K562 (cell line): ENCODE measurements at places on chromosomes 1 and 21. TPM values are rescaled to one million over a fixed set of nuclear protein-coding genes. Genes with fewer than 3 reads are reported as not detected.

DNA sequence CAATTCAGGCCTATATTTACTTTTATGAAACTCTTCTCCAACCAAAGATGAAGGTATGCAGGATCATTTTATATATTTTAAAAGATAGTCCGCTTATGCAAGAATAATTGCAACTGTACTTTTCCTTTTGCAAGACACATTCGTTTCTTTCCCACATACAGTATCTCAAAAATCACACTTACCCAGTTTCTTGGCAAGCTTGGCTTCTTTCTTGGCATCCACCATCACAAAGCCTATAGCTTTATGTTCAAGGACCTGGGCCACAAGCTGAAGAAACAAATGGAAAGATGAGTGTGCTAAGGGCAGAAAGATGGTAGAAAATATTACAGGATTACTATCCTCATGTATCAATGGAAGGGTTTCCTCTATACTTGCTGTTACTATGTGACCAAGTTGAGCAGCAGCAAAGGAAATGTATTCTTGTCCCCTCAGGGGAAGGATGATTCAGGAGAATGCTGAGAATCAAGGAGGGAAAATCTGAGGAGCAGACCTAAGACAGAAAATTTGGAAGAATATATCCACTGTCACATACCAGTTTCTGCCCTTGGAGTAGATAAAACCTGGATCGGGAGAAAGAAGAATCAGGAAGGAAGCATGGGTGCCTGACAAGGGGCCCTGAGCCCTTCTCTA, 23.8 kb downstream of the CASQ2 start:
- H3K4me1 ChIP-seq: no peaks in the 10 kb centered on the region
- no peak for DNase-seq
- H3K4me3 ChIP-seq: no peak overlapping the region
- no peak overlapping the region for H3K27ac ChIP-seq
- H3K27me3 ChIP-seq: no peaks in the 10 kb centered on the region; the same call in 1 of the 3 replicates

DNA sequence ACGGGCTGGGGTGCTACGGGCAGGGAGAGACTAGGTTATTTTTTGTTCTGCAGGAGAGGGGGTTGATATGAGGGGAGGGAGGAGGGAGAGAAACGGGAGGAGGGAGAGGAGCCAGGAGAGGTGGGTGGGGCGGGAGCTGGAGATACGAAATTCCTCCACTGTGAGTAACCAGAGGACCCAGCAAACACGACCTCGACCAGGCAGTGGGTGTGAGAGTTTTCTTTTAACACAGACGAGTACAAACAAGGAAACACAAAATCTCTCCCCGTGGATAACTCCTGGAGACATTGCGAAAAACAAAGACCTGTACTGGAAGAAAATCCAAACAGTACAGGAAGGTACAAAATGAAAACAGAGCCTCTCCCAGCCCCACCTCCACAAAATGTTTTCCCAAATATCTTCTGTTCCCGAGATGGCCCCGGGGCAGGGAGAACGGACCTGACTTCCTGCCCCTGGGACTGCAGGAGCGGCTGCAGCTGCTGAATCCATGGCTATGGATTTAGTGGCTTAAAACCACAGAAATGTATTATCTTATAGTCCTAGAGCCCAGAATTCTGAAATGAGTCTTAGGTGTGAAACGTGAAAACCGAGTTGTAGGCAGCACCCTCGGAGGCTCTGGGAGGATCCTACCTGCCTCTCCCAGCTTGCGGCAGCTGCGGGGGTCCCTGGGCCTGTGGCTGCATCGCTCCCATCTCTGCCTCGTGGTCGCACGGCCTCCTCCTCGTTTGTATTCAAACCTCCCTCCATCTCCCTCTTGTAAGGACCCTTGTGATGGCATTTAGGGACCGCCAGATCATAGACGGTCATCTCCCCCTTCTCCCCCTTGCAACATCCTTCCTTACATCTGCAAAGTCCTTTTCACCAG, 82.2 kb downstream of the RIPK4 start:
- peaks cover 66% of the 10 kb centered on the region for H3K27me3 ChIP-seq
- DNase-seq: no peak
- H3K27ac ChIP-seq: no peak overlapping the region
- no peaks in the 10 kb centered on the region for H3K4me1 ChIP-seq

Gene ZYG11A
- total RNA-seq: 18.7 and 19.6 TPM in 2 replicates

GRCh38 chr1:232648316-232648715, 18.4 kb upstream of the SIPA1L2 start:
- no peak overlapping the region for H3K27ac ChIP-seq
- no peak overlapping the region for H3K4me3 ChIP-seq
- no peak for DNase-seq

- no peaks in the 10 kb centered on the region for H3K4me1 ChIP-seq
- no peak for DNase-seq
- H3K27me3 ChIP-seq: no peaks in the 10 kb centered on the region
- no peak overlapping the region for H3K27ac ChIP-seq
- H3K4me3 ChIP-seq: no peak overlapping the region
These were observed 4.1 kb upstream of the FCRL2 start for GRCh38 chr1:157781048-157781447.

Gene CYYR1
- total RNA-seq: not detected in 2 replicates

- no peaks in the 10 kb centered on the region for H3K27me3 ChIP-seq
- H3K4me1 ChIP-seq: peaks cover 30% of the 10 kb centered on the region
- H3K4me3 ChIP-seq: no peak overlapping the region
- H3K27ac ChIP-seq: peak overlapping the region; percentile 77
- no peaks in the 10 kb centered on the region for H3K36me3 ChIP-seq
These were observed 15.8 kb downstream of the GADD45A start for GRCh38 chr1:67700692-67701410.

DNA sequence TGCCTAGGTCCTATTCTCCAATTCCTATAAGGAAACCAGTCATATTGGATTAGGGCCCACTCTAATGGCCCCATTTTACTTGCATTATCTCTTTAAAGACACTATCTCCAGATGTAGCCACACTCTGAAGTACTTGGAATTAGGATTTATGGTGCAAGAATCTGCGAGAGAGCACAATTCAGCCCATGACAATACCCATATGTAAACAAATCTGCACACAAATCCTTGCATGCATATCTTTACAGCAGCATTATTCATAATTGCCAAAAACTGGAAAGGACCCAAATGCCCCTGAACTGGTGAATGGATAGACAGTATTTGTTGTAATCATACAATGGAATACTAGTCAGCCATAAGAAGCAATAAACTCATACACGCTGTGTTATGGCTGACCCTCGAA, 229.8 kb upstream of the ADAMTS5 start:
- H3K36me3 ChIP-seq: no peaks in the 10 kb centered on the region
- no peak for DNase-seq
- no peak overlapping the region for H3K27ac ChIP-seq
- no peaks in the 10 kb centered on the region for H3K27me3 ChIP-seq
- H3K4me1 ChIP-seq: no peaks in the 10 kb centered on the region

Gene TBX19
- 1.8 and 2.1 TPM in 2 replicates for total RNA-seq

GRCh38 chr1:61102041-61102440, 19.7 kb downstream of the NFIA start:
- H3K27me3 ChIP-seq: no peaks in the 10 kb centered on the region
- peaks cover 13% of the 10 kb centered on the region; the same call in 2 of the 3 replicates for H3K4me1 ChIP-seq
- DNase-seq: no peak
- H3K4me3 ChIP-seq: no peak overlapping the region
- peak overlapping the region; percentile 27; the same call in 1 of the 3 replicates for H3K27ac ChIP-seq
- H3K36me3 ChIP-seq: peaks cover 5% of the 10 kb centered on the region; the same call in 1 of the 3 replicates

GRCh38 chr1:57532299-57532698, 108.4 kb upstream of the DAB1 start:
- DNase-seq: no peak
- no peak overlapping the region for H3K27ac ChIP-seq
- no peaks in the 10 kb centered on the region for H3K27me3 ChIP-seq
- no peaks in the 10 kb centered on the region for H3K36me3 ChIP-seq
- no peaks in the 10 kb centered on the region for H3K4me1 ChIP-seq

DNA sequence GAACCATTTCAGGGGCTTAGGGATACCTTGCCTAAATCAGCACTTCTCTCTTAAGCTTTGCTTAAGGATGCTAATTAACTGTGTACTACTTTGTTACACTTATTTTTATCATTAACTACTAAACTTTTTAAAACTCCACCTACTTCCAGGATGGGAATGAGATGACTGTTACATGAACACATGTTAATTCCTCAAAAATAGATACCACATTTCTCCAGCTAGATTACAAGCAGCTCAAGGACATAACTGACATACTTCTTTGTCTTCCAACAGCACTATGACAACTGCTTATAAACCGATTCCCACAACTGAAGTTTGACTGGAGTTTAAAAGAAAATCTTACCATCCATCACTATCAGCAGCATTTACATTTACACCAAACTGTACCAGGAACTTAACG, 53.7 kb downstream of the TP53BP2 start:
- H3K4me1 ChIP-seq: peaks cover 19% of the 10 kb centered on the region
- DNase-seq: no peak
- no peak overlapping the region for H3K4me3 ChIP-seq
- H3K36me3 ChIP-seq: peaks cover 73% of the 10 kb centered on the region
- H3K27ac ChIP-seq: peak overlapping the region; percentile 38; the same call in 2 of the 3 replicates

GRCh38 chr21:15706696-15707095, 23.1 kb upstream of the USP25 start:
- H3K4me1 ChIP-seq: no peaks in the 10 kb centered on the region
- H3K27ac ChIP-seq: no peak overlapping the region
- H3K4me3 ChIP-seq: no peak overlapping the region
- H3K36me3 ChIP-seq: no peaks in the 10 kb centered on the region
- no peak for DNase-seq

Gene CFHR5
- total RNA-seq: not detected in 2 replicates

DNA sequence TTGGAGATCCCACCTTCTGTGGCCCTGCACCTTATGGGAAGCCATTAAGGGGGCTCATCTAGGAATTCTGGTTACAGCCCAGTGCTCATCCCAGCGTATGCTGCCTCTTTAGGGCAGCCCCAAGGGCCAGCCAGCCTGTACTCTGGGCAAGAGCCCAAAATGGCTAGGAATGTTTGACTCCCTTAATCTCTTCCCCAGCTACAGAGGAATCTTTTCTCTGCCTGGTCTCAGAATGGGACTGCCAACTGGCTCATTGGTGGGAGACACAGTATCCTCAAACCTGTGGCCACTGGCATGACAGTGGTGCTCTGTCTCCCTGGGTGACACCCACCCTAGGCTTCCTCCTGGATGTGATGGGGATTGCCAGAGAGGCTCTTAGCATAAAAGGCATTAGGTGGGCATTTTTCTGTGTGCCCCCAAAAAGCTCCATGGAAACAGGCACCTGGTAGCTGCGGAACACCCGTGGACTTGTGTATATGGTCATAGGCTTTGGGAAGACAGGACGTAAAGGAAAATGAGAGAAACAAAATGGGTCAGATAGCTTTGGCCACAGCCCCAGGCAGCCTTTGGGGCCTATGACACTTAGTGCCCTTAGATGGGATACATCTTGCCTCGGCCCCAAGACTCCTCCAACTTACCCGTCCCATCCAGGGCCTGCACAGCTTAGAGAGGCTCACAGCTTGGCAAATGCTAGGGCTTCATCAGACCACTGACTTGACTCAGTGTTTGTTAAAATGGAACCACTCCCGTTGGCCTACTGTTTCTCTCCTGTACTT, 6.9 kb downstream of the TMEM81 start:
- H3K4me3 ChIP-seq: no peak overlapping the region
- no peak overlapping the region for H3K27ac ChIP-seq
- H3K4me1 ChIP-seq: 0 out of 3 replicates have a peak, but pooled peaks cover 7% of the 10 kb centered on the region
- H3K27me3 ChIP-seq: peaks cover 21% of the 10 kb centered on the region; the same call in 2 of the 3 replicates
- peak; percentile 3 for DNase-seq

DNA sequence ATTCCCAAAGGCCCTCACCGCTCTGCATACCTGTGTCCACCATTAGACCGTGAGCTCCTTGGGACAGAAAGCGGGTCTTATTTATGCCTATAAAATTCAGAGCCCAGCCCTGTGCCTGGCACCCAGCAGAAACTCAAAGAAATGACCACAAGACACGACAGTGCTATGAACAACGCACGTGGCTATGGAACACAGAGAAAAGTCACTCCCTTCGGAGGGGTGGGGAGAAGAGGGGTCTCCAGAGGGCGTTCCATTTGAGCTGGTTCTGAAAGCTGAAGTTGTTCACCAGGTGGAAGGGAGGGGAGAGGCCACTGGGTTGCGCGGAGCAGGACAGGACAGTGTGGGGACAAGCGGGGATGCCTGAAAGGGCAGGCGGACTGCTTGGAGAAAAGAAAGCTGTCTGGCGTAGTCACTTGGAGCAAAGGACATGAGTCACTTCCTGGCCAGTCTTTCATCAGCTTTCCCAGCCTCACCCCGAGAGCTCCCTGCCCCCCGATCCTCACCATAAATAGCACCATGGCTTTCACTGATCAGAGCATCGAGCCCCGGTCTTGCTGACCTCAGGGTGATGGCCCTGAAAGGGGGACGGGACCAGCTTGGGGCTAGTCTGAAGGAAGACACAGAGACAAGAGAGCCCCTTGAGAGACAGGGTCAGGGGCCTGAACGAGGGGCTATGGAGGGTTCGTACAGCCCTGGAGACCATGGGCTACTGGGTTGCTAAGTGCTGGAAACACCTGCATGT, 28.5 kb downstream of the ECE1 start:
- H3K27me3 ChIP-seq: no peaks in the 10 kb centered on the region
- peaks cover 4% of the 10 kb centered on the region; the same call in 1 of the 3 replicates for H3K36me3 ChIP-seq
- H3K4me1 ChIP-seq: peaks cover 31% of the 10 kb centered on the region
- H3K4me3 ChIP-seq: peak overlapping the region; percentile 29

Gene RIMS3
- total RNA-seq: 1.2 and 1.3 TPM in 2 replicates

- no peaks in the 10 kb centered on the region; the same call in 1 of the 2 replicates for H3K4me1 ChIP-seq
- no peaks in the 10 kb centered on the region for H3K36me3 ChIP-seq
- no peak overlapping the region for H3K4me3 ChIP-seq
- H3K27ac ChIP-seq: no peak overlapping the region
- no peak for DNase-seq
- no peaks in the 10 kb centered on the region for H3K27me3 ChIP-seq
These were observed 8.8 kb upstream of the CAPN8 start for GRCh38 chr1:223674119-223674890.

DNA sequence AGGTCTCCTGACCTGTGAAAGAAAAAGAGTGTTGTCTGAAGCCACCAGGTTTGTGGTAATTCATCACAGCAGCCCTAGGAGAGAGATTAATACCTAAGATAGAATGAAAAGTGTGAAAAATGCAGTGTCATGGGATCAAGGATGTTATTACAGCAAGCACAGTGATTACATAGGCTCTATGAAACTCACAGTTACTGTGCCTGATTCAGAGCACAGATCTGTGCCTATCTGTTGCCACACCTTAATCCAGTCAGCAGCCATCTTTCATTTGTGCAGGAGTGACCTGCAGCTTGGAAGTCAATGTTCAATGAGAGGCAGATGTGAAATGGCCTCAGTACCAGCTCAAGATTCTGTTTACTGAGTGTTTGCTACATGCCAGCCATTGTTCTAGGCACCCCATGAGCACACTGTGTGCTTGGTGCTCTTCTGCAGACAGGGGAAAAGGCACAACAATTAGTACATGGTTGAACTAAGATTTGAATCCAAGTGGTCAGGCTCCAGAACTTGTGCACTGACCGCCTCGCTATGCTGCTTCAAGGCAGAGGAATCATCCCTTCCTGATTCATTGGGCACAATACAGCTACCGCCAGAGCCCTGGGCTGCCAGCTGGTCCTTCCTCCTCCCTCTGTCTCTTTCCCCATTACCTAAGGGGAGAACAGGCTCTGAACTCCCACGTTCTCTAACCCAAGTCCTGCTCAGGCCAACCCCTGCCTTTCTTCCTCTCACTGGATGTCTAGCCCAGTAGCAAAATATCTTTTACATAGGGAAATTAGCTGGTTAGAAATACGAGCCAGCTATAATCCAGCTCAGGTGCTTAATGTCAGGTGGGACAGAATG, 56.3 kb upstream of the NEK2 start:
- H3K36me3 ChIP-seq: no peaks in the 10 kb centered on the region
- DNase-seq: no peak
- no peaks in the 10 kb centered on the region for H3K27me3 ChIP-seq
- no peak overlapping the region for H3K27ac ChIP-seq

GRCh38 chr1:94621395-94621794, 79.8 kb upstream of the F3 start:
- H3K27me3 ChIP-seq: peaks cover 46% of the 10 kb centered on the region
- peak; percentile 54 for DNase-seq
- no peak overlapping the region for H3K27ac ChIP-seq
- H3K4me3 ChIP-seq: no peak overlapping the region
- H3K36me3 ChIP-seq: no peaks in the 10 kb centered on the region

Gene PMVK
- total RNA-seq: 11.8 and 14.1 TPM in 2 replicates
